ENCODE measurements at places on chromosomes 5 and 9.

- no peak for DNase-seq
Measured at GRCh38 chr9:110750272-110750671, 81.7 kb downstream of the MUSK start.

- no peak for DNase-seq
Measured at GRCh38 chr5:174511714-174512253, 212.6 kb upstream of the MSX2 start.

DNA sequence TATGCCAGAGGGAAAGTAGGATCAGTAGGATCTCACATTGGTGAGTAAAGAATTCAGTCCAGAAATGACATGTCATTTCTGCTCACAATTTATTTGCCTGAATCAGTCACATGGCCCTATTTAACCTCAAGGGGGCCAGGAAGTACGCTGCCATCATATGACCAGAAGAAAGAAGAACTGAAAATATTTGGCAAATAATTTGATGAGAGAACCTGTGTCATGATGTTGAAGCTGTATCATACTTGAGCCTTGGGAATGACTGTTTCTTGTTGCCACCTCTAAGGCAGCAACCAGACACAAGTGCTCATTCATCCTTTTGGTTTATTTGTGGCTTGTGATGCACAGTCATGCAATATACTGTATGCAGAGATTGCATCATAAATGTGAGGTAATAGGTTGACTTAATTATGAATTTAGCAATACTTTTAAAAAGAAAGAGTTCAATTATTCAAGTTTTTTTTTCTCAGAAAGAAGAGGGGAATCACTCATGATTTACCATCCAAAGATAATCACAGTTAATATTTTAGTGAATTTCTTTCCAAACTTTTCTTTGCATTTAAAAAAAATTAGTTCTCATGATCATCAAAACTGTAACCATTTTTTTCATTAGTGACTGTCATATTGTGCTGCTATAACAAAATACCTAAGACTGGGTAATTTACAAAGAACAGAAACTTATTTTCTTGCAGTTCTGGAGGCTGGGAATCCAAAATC is 8.2 kb upstream of the ZFYVE16 start:
- DNase-seq, result no peak

- no peak for DNase-seq
Measured at GRCh38 chr5:96006291-96006690, 44.6 kb upstream of the ELL2 start.

GRCh38 chr5:57635146-57635777 is 152.7 kb upstream of the ACTBL2 start:
- no peak for DNase-seq

DNA sequence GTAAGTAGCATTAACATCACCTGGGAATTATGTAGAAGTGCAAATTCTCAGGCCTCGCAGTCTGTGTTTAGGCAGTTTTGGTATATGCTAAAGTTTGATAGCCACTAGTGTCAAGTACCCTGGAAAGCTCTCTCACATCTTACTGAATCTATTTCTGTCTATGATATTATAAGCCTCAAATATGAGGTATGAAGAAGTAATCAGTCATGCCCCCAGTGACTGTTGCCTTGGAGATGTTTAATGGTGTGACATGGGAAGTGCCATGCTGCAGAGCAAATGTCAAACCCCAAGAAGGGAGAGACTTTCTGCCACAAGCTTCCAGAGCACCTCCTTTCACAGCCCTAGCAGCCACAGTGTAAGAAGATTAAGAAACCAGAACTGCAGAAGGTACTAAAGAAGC is 9.8 kb upstream of the PDE8B start:
- no peak for DNase-seq

- no peak for DNase-seq
Measured at GRCh38 chr5:137561608-137562007, 62.5 kb upstream of the SPOCK1 start.

GRCh38 chr5:134561871-134562296 is 36.4 kb downstream of the JADE2 start:
- DNase-seq, result peak; percentile 19

GRCh38 chr9:95370064-95370463 is 52.6 kb upstream of the FANCC start:
- DNase-seq, result no peak

DNA sequence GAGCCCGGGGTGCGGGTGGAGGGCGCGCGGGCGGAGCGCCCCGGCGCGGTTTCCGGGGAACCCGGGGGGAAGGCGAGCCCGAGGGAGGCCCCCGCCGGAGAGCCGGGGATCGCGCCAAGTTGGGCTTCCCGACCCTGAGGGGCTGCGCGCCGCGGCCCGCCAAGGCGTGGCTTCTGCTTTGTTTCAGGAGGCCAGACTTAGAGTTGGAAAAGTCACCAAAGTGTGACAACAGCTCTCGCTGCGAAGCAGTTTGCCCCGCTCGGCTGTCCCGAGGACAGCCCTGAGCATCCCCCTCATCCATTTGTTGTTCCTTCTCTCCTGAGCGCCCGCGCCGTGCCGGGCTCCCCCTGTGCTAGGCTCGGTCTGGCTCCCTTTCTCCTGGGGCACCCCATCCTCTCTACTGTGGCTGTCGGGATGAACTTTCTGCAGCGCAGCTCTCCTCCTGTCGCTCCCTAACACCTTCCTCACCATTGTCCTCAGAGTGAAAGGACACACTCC is 410 bp downstream of the GLIPR2 start:
- DNase-seq, result no peak

DNA sequence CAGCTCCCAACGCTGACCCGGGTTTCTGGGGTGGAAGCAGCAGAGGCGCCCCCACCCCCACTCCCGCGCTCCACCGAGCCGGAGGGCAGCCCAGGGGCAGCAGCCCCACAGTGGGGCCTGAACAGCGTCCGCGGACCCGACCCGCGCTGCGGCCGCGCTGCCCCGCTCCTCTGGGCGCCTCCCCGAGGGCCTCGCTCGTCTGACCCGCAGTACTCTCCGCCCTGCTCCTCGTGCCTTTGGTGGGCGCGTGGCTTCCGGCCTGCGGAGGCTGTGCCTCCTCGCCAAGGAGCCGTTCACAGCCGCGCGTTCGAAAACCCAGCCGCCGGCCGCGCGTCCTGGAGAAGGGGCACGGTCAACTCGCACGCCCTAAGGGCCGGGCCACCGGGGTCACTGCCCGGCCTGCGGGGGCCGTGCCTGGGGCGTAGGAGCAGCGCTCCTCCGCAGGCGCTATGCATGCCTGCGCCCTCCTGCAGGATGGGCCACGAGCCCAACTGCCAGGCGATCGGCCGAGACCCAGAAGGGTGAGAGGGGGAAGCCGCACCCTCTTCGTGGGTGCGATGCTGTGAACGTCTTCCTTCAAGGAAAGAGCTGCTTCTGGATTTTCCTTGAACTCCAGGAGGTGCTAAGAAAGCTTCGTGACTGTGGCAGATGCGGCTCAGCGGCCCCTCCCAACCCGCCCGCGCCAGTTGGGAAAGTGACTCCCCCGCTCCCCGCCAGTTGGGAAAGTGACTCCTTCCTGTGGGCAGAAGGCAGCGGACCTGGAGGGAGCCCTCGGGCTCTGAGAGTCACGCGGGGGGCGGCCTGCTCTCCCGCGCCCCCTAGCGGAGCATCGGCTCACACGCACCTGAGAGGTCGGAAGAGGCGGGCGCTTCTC is 82.7 kb downstream of the HSD17B3 start:
- DNase-seq, result no peak

- DNase-seq, result no peak
Measured at GRCh38 chr5:180684623-180685161, 35.3 kb upstream of the FLT4 start.

DNA sequence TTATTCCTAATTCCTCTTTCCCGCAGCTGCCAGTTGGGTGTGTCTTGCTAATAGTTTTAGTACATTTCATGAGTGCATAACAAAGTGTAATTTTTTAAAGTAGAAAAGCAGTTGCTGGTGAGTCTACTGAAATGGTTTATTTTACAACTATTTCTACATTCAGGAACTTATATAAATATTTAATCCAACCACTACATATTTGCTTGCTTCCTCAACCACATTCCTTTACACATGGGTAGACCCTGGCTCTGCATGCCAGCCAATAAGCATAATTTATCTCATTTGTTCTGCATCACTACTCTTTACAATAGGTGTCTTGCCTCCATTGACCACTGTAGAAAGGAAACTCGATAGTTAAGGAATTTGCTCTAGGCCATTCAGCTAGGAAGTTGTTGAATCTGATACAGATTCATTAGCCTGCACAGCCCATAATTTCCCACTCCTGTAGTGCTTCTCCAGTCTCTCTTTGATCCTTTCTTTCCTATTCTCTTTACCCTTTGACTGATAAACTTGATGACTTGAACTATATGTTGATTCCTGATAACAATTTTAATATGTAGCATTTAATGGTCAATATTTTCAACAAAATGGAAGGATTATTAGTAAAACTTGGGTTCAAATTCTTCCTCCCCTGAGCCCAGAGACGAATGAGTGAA is 342.5 kb upstream of the ACTBL2 start:
- peak; percentile 44 for DNase-seq

- no peak for DNase-seq
Measured at GRCh38 chr5:124232515-124232914, 513.9 kb downstream of the ZNF608 start.

DNA sequence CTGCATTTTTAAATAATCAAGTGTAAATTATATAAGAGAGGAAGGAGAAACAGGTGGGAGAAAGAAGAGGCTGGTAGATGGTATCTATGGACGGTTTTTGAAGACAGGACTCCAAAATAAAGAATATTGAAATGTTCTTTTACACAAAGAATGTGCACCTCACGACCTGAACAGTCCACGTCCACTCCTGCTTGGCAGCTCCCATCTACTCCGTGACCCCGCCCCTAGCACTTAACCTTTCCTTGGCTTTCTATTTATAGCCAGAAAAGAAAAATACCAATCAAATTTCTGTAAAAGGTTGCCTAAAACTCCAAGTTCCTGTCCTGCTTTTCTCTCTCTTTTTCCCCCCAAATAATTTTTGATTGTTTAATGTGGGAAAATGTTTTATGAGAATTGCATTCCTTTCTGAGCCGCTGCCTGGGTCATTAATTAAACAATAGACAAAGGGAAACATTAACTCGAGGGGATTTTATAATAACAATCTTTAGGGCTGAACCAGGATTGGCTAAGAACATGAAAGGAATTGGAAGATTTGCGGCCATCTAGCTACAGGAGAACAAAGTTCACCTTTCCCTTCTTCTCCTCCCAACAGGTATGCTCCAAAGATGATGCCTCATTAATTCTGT is 173.6 kb upstream of the MAP3K1 start:
- peak; percentile 73 for DNase-seq

DNA sequence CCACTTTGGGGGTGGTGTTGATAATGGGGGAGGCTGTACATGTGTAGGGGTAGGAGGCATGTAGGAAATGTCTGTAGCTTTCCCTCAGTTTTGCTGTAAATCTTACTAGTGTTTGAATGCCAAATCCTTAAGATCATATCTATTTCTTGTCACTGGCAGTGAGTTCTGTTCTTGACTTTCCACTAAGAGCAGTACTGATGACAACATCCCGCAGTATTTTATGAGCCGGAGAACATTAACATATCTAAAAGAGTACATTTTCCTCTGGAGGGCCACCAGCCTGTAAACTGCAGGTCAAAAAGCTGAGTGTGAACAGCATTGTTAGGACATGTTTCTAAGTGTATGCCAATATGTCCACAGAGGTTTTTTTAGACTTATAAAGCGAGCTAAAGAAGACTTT is 2.5 kb upstream of the HSPB3 start:
- no peak for DNase-seq

DNA sequence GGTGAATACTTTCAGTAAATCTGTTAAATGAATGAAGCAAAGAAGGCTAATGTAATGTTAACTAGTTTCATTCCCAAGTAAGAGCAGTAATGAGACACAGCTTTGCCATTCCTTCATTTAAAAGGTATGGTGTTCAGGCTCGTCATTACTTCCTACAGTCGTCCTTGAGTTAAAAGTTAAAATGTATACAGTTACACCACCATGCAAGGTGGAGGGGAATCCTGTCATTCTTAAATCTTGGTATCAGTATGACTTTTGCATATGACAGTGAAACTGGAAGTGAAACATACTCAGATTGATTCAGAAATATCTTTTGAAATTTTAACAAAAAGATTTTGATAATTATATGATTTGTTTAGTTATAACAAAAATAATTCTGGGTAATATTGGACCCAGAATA is 25.9 kb downstream of the MTRR start:
- no peak for DNase-seq

- no peak for DNase-seq
Measured at GRCh38 chr9:137455359-137455991, 3.7 kb downstream of the NSMF start.

DNA sequence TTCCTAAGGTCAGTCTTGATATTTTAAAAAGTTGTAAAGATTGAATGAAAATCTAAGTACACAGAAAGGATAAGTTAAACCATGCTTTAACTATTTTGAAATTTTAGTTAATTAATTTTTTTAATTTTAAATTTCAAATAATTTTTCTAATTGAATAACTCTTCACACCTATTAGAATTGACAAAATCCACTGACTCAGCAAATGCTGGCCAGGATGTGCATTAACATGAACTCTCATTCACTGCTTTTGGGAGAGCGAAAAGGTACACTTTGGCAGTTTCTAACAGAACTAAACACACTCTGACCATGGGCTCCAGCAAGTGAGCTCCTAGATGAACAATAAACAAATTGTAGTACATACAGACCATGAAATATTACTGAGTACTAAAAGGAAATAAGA is 209.5 kb downstream of the PTPRD start:
- DNase-seq, result no peak

DNA sequence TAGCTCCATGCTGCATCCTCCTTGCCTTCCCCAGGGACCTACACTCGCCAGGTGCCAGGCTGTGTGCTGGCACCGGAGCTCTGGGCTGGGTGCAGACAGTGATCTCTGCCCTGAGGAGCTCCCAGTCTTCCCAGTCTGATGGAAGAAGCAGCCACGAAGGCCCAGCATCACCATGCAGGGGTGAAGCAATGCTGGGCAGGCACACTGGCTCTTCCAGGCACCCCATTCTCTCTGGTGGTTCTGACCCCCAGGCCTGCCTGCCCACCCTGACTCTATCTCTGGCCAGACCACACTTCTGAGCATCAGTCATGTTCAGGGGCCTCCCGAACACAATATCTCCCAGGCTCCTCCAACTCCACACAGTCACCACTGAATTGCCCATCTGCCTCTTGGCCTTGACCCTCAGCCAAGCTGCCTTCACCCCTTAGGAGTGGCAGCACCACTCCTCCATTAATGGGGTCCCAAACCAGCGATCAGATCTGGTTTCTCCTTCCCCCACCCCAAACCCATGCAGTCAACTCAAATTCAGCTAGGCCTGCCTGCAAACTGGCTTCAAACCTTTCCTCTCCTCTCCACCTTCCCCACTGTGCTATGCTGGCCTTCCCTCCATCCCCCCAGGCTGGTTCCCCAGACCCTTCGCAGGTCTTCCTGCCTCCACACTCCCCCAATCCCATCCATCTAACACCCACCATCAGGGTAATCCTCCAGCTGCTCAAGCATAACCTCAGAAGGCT is 102.7 kb upstream of the MVB12B start:
- DNase-seq, result no peak

GRCh38 chr9:127814619-127815511 is 12.2 kb downstream of the FPGS start:
- no peak for DNase-seq
